ENCODE measurements at places on chromosomes 2 and 18.

DNA sequence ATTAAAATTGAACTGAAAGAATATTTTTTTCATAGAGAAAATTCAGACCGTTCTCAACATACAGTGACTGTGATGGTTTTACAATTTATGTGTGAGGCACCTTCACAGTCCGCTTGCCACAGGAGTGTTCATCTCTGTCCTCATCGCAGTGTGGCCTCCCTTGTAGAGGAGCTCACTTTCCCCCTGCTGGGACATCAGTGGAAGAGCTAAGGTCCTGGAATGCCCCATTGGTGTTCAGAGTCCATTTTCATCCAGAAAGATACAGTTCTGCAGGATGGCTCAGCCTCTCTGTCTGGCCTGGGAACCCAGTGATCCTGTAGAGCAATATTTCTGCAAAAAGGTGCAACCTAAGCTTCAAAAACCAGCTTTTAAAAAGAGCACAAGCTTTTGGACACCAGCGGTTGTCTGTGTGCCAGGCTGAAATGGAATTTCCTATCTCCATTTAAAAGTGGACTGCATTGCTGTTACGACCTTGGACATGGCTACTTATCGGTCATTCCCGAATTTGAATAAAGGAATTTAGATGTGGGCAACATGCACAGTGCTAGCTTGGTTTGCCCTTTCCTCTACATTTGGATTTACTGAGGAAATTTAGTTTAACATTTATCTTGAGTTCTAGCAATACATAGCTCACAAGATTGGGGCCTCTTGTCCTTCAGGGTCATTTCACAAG lies 26.7 kb upstream of the FAM237A start:
- no peak for DNase-seq

GRCh38 chr2:85120363-85120762 lies 12.8 kb upstream of the TCF7L1 start:
- no peak for DNase-seq

DNA sequence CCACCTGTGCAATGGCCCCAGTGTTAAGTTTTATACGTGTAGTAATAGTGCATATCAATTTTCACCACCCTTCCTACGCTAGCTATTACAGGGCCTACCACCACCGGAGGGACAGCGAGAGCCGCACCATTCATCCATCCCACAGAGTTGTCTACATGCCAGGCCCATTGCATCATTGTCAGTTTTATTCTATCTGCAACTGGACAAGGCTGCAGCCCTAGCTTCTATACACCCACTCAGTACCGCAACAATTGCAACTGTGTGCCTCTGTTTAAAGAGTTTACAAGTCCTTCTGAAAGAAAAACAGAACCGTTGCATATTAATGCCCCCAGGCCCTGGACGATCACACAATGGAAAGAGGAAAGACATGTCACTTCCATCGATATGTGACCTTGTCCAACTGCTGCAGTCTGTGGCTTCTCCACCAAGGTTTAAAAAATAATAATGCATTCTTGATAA lies 58.6 kb downstream of the ZEB2 start:
- DNase-seq, result peak; percentile 65

GRCh38 chr2:144694456-144694855 lies 174.5 kb upstream of the ZEB2 start:
- DNase-seq, result no peak

- no peak for DNase-seq
Measured at GRCh38 chr18:74148543-74149070, 284 bp downstream of the TIMM21 start.

DNA sequence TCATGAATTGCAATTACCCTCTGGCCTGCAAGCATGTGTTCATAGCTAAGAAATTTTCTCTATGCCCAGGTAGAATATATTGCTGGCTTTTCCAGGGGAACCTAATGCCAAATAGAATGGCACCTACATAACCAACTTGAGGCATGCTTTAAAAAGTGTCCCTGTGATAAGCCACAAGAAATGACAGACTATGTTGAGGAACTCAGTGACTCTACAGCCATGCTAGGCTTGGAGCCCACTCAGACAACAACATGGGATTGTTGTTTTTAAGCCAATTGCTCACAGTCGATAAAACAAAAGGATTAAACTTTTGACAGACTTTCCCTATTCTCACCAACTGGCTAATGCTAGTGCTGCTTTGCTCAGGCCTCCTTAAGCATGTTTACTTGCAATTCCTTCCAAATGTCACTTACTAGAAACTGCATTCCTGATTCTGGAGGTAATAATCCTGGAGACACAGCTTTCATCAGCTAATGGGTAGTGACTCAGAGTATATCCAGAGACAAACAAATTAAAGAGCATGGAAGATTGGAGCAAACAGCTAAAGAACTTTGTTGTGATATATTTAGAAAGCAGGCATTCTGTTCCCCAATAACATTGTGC lies 249.0 kb downstream of the SLC8A1 start:
- DNase-seq, result no peak

Data from islet precursor cell (in vitro differentiated cells).